ENCODE measurements at places on chromosomes 5 and 9.

- peak; percentile 74 for DNase-seq
Measured at GRCh38 chr5:110951373-110951791, 120.1 kb upstream of the TSLP start.

- DNase-seq = no peak
Measured at GRCh38 chr5:25056836-25057235, 412.1 kb upstream of the CDH10 start.

DNA sequence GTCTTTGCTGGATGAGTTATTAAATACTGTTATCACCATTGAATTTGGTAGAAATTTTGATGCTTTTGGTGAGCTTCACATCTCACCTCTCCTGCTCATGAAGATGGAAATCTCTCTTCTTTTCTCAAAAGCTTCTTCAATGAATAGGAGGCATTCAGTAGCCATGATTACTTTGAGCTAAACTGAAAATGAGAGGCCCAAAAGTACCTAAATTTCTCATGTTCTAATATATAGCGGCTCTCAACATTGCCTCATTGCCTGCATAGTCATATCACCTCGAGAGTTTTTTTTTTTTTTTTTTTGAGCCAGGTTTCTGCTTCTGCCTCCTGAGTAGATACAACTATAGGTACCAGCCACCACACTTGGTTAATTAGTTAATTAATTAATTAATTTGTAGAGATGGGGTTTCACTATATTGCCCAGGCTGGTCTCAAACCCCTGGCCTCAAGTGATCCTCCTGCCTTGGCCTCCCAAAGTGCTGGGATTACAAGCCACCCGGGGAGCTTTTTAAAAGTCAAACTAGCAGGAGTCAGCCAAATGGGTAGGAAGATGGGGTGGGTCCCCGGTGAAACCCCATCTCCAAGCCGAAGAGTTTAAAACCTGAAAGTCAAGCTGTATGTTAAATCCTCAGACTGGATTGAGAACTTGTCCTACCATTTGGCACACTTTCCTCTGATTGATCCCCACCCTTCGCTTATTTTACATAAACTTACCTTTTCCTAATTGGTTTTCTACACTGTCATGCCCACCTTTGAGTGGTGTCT, 169.0 kb downstream of the DOCK2 start:
- no peak for DNase-seq

GRCh38 chr5:40437452-40437861, 242.3 kb upstream of the PTGER4 start:
- DNase-seq = peak; percentile 81

DNA sequence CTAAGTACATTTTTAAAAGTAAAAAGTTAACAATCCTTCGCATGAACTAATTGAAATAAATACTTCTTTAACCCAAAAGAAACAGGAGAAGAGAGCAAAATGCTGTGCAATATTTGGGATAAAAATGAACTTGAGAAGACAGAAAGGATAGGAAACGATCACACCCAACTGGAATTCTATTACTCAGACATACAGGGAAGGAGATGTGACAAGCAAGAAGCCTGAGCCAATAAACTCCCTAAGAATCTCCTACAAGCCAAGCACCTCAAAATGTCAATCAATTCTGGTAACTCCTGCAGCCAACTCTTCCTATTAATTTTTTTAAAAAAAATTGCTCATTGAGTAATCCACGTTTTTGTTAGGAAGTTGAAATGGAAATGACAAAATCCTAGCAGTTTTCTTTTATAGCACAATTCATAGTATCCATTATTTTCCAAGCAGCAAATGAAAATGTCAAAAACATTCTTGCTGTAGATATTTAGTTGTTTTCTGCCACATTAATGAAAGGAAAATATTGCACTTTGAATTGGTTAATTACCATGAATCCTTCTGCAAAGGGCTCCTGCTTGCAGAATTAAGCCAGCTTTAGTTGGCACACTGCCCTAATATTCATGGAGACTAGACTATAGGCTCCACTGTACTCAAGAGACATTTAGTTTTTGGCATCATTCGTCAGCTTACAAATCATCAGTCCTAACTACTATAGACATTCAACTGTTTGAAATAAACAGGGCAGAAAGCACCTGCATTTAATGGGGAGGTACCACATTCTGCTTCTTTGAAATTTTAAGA, 89.0 kb downstream of the RFX3 start:
- DNase-seq = peak; percentile 49

- DNase-seq = no peak
Measured at GRCh38 chr5:44845777-44846176, 37.0 kb downstream of the MRPS30 start.

GRCh38 chr9:4465910-4466309, 24.4 kb upstream of the SLC1A1 start:
- no peak for DNase-seq

GRCh38 chr5:131749138-131749537, 47.7 kb downstream of the FNIP1 start:
- DNase-seq = peak; percentile 42

- no peak for DNase-seq
Measured at GRCh38 chr5:150305557-150305956, 2.9 kb upstream of the ARSI start.
